ENCODE measurements at places on chromosomes 6 and 20. TPM values are rescaled to one million over a fixed set of nuclear protein-coding genes. Genes with fewer than 3 reads are reported as not detected.

GRCh38 chr6:114989279-114989964, 646.6 kb upstream of the HS3ST5 start:
- DNase-seq: no peak

GRCh38 chr6:41774841-41775240, 4.9 kb downstream of the FRS3 start:
- no peak for DNase-seq

RNF182 gene
- 24.7 TPM for total RNA-seq

MYB gene
- 4.4 TPM for total RNA-seq

RNF8 gene
- total RNA-seq: 20.2 TPM
